ENCODE measurements at places on chromosomes 2 and 18.

GRCh38 chr2:19187323-19188020, 171.0 kb downstream of the OSR1 start:
- no peak for DNase-seq

DNA sequence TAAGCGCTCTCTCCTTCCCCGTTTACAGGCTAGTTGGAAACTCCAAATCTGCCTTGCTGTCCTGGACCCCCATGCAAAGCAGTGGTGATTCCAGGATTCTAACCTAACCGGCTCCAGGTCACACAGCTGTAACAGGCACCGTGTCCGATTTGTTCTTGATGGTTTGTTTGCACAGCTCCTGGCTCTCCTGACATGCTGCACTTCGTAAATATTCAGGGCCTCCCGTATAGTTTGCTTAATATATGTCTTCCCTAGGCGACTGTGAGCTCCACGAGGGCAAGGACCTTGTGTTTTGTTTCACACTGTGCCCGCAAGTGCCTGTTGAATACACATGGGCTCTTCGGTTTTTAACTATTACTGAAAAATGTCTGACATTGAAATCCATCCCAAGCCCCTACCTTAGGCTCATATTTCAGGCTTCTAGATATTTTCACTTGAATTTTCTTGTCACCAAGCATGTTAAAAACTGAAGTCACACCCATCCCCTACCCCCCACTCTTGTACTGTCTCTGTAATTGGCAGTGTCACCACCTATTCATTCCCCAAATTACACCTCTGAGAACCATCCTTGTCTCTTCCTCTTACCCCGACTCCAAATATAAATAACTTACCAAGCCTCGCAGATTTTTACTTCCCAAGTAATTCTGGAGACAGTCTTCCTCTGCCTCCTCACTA, 1.0 kb upstream of the PUM2 start:
- DNase-seq: no peak

- no peak for DNase-seq
Observed at GRCh38 chr2:85395912-85396475, 14.2 kb downstream of the CAPG start.

- no peak for DNase-seq
Observed at GRCh38 chr2:75162897-75163296, 36.4 kb downstream of the TACR1 start.

DNA sequence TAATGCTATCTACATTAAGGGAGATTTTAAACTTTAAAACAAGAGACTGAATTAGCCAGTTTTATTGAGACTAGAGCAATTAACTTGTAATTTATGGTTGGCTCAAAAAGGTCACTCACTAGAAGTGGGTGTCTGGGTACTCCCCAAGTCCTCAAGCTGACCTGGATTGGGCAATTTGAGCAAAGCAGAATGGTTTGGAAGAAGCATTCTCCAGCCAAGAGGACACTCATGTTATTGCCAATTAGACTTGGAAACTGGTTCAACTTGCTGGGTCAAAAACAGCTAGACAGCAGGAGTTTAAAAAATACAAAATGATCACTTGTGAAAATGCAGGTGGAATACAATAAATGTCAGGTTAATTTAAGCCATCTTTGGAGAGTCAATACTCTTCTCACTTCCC, 29.5 kb upstream of the MYO1B start:
- no peak for DNase-seq

Data from fibroblast of skin of left quadriceps (primary cell).